Uterus (tissue), 4 donors: ENCODE measurements at places on chromosomes 3 and 15. TPM values are rescaled to one million over a fixed set of nuclear protein-coding genes. Genes with fewer than 3 reads are reported as not detected.

DNA sequence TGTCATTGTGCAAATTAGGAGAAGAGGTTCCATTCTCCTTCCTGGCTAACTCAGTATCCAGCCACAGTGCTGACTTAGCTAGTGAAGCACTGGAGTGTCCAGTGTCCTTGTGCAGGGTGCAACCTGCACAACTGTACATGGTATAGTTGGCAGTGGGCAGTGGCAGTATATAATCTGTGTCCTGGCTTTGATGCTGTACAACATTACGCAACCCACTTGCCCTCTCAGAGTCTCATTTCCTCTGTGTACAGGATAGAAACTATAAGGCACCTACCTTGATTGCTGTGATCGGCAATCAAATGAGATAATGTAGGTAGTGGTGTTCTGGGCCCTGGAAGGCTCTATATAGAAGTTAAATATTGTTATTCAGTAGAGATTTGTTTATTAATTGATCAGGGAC is 333.6 kb downstream of the CLSTN2 start:
- DNase-seq = no peak

- no peak for DNase-seq
Measured at GRCh38 chr15:92421976-92422375, 28.3 kb downstream of the ST8SIA2 start.

DNA sequence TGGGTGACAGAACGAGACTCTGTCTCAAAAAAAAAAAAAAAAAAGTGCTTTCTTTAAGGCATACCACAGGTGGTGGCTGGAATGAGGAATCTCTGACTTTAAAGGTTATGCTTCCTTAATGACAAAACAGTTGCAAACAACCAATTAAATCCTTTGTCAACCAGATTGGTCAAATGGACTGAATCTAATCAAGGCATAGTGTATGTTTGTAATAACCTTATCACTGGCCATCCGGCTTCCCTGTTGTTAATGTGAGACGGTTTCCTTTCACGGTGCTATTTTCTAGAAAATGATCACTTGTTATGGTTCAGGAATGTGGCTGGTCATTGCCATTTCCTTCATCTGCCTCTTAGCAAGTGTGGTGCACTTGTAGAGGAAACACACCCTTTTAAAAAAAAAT is 75.9 kb downstream of the FLNB start:
- no peak for DNase-seq

DNA sequence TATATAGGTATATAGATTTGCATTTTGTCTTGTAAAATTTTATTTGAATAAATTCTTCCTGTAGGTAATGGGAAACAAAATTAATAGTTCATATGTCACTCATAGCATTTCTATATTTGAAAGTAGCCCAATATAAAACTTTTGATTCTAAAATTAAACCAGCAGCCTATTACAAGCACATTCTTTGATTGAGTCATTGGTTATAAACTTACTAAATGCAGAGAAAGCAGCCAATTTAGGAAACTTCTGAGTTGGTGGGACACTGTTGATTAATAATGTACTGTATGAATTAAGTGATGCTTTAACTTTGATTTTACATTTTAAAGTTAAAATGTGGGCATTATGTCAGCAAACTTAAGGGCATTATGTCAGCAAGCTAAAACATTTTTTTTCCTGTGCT is 34.5 kb downstream of the NR1D2 start:
- no peak for DNase-seq

DNA sequence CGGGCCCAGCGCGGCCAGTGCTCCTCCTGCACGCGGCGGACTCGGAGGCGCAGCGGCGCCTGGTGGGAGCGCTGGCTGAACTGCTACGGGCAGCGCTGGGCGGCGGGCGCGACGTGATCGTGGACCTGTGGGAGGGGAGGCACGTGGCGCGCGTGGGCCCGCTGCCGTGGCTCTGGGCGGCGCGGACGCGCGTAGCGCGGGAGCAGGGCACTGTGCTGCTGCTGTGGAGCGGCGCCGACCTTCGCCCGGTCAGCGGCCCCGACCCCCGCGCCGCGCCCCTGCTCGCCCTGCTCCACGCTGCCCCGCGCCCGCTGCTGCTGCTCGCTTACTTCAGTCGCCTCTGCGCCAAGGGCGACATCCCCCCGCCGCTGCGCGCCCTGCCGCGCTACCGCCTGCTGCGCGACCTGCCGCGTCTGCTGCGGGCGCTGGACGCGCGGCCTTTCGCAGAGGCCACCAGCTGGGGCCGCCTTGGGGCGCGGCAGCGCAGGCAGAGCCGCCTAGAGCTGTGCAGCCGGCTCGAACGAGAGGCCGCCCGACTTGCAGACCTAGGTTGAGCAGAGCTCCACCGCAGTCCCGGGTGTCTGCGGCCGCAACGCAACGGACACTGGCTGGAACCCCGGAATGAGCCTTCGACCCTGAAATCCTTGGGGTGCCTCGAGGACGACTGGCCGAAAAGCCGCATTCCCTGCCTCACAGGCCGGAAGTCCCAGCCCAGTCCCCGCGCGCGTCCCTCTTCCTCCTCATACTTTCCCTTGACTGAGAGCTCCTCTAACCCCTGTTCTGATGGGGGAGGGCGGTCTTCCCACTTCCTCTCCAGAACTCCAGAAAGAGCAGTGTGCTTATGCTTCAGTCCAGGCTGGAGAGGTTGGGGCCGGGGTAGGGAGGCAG is 1.4 kb upstream of the IL17RC start:
- peak; percentile 81 for DNase-seq

GRCh38 chr3:143443851-143444331 is 324.3 kb downstream of the CHST2 start:
- DNase-seq = no peak

GRCh38 chr3:62369476-62369743 is 3.9 kb downstream of the FEZF2 start:
- DNase-seq = no peak

DNA sequence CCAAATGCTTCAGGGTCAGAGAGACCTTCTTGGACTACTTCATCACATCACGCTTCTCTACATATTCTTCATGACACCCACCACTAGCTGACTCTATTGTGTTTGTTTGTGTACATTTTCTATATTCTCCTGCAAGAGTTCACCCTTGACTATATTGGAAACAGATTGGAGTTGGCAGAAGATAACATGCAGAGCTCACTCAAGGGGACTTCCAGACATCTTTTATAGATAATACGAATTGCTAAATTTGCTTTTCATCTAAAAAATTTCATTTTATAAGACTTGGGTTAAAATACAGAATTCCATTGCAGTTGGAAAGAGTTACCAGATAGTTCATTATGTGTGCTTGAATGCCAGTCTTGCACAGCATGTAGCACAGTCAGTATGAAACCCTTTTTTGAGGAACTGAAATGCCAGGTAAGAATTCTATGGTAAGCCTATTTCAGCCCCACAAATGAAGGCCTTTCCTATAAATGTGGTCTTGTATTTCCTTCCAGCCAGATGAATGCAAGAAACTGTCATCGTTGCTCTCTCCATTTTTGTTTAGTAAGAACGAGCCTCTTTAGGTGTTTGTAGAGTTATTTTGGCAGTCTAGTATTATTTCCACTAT is 177.6 kb downstream of the GHSR start:
- DNase-seq = no peak

Gene TTLL13
- not detected for total RNA-seq

Gene KLF15
- total RNA-seq = 1.9 TPM

- no peak for DNase-seq
Measured at GRCh38 chr15:98938105-98938417, 69.5 kb downstream of the PGPEP1L start.

Gene BFSP2
- total RNA-seq = not detected
